ENCODE measurements at places on chromosomes 2 and 18.

DNA sequence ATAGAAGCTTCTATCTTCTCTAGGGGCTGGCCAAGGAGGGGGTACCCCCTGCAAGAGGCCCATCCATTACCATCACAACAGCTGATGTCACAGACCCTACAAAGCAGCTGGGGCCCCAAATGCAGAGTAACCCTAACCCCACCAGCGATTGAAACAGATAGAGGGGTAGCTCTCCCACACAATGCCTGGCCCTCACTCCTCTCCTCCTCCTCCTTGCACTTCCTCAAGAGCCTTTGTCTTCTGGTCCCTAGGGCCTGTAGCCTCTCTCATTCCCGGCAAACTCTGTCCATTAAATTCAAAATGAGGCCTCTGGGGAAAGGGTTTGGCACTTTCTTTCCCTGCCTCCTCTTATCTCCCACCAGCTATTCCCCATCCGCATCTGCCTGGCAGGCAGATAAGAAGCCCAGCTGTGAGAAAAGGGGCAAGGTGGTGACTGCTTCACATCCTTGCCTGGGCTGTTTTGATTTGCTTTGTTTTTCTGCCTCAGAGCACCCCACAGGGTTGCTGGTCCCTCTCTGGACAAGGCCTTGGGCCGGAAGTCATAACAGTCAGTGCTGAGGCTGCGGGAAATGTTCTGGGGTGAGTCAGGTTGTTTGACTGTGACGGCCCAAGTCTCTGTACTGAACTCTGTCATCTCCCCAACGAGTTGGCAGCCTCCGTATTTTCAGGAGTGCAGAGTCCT lies 26.1 kb upstream of the CYP26B1 start:
- DNase-seq = no peak

GRCh38 chr2:43370146-43370545 lies 143.7 kb upstream of the ZFP36L2 start:
- DNase-seq = no peak

GRCh38 chr2:4077017-4077416 lies 373.6 kb downstream of the DCDC2C start:
- no peak for DNase-seq

- DNase-seq = no peak
These were observed 306.0 kb downstream of the BCL11A start for GRCh38 chr2:60247471-60247870.

GRCh38 chr18:80009661-80010550 lies 21.5 kb upstream of the TXNL4A start:
- no peak for DNase-seq

- no peak for DNase-seq
These were observed 119.3 kb upstream of the RBBP8 start for GRCh38 chr18:22813648-22814328.
